ENCODE measurements at places on chromosomes 7 and 10.

- no peak overlapping the region for H3K27ac ChIP-seq
- H3K4me1 ChIP-seq, result no peaks in the 10 kb centered on the region
- H3K4me3 ChIP-seq, result no peak overlapping the region
- no peaks in the 10 kb centered on the region for H3K27me3 ChIP-seq
These were observed 161.2 kb downstream of the CELF2 start for GRCh38 chr10:11178606-11179515.

DNA sequence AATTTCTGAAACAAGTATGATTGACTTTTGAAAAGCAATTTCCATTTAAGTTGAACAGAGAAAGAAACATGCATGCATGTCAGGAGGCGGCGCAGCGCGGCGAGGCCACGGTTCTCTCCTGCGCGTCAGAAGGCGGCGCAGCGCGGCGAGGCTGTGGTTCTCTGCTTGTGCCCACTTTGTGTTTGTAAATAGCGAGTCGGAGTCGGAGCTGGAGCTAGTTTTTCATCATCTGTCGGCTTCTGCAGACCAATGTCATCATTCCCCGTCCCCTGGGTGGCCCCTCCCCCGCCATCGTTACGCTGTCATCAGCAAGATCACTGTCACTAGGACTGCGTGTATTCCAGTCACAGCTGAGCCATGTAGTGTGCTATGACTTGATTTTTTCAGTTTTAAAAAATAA is 49.2 kb downstream of the INPP5A start:
- no peak for DNase-seq
- H3K27me3 ChIP-seq, result no peaks in the 10 kb centered on the region
- H3K27ac ChIP-seq, result no peak overlapping the region
- H3K36me3 ChIP-seq, result no peaks in the 10 kb centered on the region
- H3K4me3 ChIP-seq, result no peak overlapping the region
- H3K4me1 ChIP-seq, result no peaks in the 10 kb centered on the region

DNA sequence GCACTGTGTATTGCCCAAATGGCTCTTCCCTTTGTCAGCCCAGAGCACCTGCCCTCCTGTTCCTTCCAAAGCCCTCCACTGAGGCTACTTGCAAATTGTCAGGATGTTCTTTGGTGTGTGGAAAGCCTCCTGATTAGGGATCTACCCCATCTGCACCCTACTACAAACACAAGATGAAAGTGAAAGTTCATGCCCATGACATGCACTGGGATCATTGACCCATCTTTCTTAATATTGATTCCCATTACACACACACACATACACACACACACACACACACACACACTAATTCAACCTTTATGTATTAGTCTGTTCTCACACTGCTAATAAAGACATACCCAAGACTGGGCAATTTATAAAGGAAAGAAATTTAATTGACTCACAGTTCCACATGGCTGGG is 213.7 kb upstream of the IGFBP3 start:
- H3K4me1 ChIP-seq, result no peaks in the 10 kb centered on the region
- no peak overlapping the region for H3K4me3 ChIP-seq
- H3K27ac ChIP-seq, result no peak overlapping the region
- no peaks in the 10 kb centered on the region for H3K36me3 ChIP-seq

DNA sequence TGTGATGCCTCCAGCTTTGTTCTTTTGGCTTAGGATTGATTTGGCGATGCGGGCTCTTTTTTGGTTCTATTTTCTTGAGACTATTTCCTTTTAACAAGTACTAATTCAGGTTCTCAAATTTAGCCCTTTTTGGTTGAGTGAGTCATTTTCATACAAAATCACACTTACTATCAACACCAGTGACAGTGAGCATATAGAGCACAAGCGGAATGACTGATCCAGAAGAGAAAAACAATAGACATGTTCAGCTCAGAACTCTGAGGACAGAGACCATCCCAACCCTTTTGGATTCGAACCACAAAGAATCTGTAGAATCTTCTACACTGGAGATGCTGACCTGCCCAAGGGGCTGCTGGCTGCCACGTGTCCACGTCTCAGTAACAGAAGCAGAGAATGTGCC is 56.4 kb upstream of the INSYN2A start:
- no peaks in the 10 kb centered on the region for H3K27me3 ChIP-seq
- no peak overlapping the region for H3K27ac ChIP-seq
- no peak for DNase-seq

GRCh38 chr10:23405540-23405939 is 33.3 kb upstream of the OTUD1 start:
- DNase-seq, result no peak
- H3K4me1 ChIP-seq, result peaks cover 2% of the 10 kb centered on the region
- H3K27me3 ChIP-seq, result no peaks in the 10 kb centered on the region

DNA sequence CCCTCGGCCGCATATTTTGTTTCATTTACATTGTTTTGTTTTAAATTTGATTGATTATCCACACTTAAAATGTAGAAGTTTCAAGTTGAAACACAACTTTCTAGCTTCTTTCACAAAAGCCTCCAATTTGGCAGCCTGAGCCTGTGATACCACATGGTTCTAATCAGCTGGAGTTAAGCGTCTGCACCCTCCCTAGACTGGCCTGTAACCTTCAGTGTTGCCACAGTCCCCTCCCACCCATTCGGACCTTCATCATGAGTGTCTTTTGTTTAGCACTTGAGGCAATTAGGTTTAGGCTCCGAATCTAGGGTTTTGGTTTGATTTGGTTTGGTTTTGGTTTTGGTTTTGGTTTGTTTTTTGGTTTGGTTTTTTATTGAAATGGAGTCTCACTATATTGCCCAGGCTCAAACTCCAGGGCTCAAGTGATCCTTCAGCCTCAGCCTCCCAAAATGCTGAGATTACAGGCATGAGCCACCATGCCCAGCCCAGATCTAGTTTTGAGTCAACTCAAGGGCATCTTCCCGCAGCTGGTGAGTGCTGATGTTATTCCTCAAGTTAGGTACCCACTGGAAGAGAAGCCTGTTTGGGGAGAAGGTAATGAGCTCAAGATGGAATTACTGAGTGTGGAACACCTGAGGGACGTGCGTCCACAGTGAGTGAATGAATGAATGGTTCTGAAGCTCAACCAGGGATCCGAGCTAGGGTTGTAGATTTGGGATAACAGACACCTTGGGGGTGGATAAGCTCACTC is 201.4 kb downstream of the HECW1 start:
- H3K27me3 ChIP-seq, result no peaks in the 10 kb centered on the region
- H3K4me1 ChIP-seq, result no peaks in the 10 kb centered on the region
- no peaks in the 10 kb centered on the region for H3K36me3 ChIP-seq
- no peak for DNase-seq

DNA sequence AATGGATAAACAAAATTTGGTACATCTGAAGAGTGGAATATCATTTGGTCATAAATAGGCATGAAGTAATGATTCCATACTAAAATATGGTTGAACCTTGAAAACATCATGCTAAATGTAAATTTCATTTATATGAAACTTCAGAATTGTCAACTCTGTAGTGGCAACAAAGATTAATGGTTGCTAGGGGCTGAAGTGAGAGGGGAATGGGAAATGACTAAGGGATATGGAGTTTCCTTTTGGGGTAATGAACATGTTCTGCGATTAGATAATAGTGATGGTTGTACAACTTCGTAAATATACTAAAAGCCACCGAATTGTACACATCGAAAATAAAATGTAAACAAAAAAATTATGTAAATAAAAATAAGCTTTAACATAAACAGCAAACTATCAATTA is 384.1 kb upstream of the STEAP1 start:
- H3K4me3 ChIP-seq, result no peak overlapping the region
- no peaks in the 10 kb centered on the region for H3K36me3 ChIP-seq
- DNase-seq, result no peak

DNA sequence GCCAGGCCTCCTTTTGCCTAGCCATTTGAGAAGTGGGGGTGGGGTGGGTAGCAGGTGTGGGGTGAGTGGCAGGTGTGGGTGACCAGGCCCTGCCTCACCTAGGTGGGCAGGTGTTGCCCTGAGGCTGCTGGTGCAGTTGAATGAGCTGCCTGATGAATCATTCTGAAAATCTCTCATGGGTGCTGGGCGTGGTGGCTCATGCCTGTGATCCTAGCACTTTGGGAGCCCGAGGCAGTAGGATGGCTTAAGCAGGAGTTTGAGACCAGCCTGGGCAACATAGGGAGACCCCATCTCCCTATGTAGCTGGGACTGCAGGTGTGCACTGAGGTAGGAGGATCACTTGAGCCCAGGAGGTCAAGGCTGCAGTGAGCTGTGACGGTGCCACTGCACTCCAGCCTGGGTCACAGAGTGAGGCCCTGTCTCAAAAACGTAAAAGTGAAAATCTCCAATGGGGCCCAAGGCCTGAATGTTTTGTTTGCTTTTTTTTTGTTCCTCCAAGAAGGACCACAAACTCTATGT is 17.7 kb downstream of the TSPAN14 start:
- no peak for DNase-seq
- no peak overlapping the region for H3K4me3 ChIP-seq
- H3K27ac ChIP-seq, result no peak overlapping the region
- no peaks in the 10 kb centered on the region for H3K27me3 ChIP-seq
- H3K4me1 ChIP-seq, result peaks cover 8% of the 10 kb centered on the region

DNA sequence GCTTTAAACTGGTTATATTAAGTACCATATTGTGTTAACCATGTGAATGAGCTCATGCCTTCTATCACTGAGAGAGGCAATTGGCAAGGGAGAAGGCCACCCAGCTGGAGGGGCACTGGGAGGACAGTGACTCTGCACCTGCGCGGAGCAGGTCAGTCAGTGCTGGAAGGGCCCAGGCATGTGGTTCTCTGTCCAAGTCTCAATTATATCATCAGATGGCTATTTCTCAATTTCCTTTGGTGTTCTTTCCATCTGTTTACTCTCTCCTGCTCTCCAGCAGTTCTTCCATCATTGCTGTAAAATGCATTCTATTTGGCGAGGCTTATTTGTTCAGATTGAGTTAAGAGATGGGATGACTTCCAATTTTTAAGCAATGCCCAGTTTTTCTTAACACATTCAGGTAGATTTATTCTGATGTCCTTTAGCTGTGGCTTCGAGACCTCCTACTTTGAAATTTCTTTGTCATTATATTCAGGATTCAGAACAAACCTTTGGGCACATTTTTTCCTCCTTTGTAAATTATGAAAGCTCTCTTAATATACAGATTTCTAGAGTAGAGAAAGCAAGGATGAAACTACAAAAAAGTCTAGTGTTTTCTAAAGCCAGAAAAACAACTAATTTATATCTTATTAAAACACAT is 159.3 kb downstream of the BMPER start:
- DNase-seq, result no peak
- no peak overlapping the region for H3K4me3 ChIP-seq
- no peaks in the 10 kb centered on the region for H3K27me3 ChIP-seq
- no peaks in the 10 kb centered on the region for H3K36me3 ChIP-seq
- no peak overlapping the region for H3K27ac ChIP-seq
- peaks cover 18% of the 10 kb centered on the region for H3K4me1 ChIP-seq

Data from H9 (cell line).